ENCODE measurements at places on chromosomes 6 and 20.
A peak's percentile ranks its signal among the peaks of the same experiment; 100 is the strongest.

DNA sequence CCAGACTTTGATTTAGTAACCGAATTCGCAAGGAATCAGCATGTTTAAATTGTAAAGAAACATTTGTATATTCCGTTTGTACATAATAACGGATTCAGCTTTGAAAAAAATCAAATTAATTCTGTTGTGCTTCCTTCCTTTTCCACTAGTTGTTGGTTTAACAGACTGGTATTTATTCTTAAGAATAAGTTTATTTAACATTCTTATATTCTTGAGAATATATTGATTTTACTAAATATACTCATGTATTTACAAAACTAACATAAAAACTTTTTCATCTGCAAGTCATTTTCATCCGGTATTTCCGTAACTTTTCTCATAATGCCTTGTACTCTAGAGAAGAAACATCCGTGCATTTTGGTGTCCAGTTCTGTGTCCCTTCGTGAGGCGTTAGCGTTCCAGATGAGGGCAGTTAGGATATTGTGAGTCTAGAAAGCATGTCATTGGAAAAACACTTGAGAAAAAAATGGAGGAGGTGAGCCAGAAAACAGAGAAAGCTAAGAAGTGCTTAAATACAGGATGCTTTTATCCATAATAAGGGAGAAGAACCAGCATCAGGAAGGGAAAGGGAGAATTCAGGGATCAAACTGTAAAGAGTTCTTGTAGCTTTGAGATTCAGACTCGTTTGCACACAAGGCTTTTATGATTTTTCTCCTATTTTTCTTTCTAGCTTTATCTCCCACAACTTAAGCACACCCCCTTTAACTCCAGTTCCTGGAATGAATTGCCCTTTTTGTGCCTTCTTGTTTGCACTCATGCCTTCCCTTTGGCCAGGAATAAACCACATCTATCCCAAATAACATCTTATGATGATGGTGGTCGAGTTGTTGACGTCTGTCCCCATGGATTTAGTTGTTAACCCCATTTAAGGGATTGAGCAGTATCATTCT lies 1.8 kb downstream of the WRNIP1 start:
- no peak for DNase-seq

GRCh38 chr6:166423781-166424180 lies 41.0 kb upstream of the MPC1 start:
- no peak for DNase-seq

- DNase-seq: no peak
Measured at GRCh38 chr20:23657202-23657601, 19.4 kb upstream of the CST3 start.

DNA sequence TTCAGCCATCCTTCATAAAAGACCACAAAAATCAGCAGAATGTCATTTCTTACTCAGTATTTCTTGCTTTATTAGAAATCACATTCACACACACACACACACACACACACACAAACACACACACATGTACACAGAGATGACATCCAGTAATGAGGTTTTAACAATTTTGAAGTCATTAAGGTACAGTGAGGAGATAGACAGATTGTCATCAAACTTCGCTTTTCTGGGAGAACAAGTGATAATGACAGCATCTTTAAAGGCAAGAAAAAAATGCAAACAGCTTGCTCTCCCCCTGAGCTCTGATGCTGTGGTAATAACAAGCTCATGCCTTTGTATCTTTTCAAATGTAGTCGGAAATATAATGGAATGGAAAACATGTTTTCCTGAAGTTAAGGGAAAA lies 184.4 kb upstream of the RNF217 start:
- DNase-seq: no peak

- no peak for DNase-seq
Measured at GRCh38 chr6:64160486-64160885, 524.9 kb downstream of the PHF3 start.

GRCh38 chr6:9515633-9516606 lies 899.0 kb downstream of the TFAP2A start:
- DNase-seq: no peak

DNA sequence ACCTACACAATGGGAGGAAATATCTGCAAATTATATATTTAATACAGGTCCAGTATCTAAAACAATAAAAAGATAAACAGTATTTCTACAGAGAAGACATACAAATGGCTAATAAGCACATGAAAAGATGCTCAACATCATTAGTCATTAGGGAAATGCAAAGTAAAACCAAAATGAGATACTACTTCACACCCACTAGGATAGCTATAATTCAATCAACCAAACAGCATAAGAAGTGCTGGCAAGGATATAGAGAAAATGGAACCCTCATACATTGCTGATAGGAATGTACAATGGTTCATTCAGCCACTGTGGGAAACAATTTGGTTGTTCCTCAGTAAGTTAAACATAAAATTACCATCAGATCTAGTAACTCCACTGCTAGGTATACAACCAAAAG lies 48.7 kb downstream of the NUDT3 start:
- DNase-seq: no peak

DNA sequence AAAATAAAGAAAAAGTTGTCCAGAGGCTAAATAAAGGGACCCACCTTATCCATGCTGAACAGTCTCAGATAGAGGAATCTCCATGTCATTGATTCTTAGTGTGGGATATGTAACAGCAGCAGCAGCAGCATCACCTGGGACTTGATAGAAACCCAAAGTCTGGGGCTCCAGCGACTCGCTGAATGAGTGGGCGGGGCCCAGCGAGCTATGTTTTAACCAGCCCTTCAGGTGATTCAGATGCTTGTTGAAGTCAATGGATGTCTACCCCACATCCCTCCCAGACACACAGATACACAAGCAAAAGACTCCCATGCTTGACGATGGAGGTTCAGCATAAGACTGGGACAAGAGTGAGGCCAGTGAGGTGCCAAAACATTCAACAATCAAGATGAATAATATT lies 298.6 kb downstream of the UBE3D start:
- peak; percentile 22 for DNase-seq

- no peak for DNase-seq
Measured at GRCh38 chr6:53862662-53863462, 68.1 kb downstream of the LRRC1 start.

GRCh38 chr6:140857739-140858380 lies 1274.9 kb upstream of the GJE1 start:
- no peak for DNase-seq

DNA sequence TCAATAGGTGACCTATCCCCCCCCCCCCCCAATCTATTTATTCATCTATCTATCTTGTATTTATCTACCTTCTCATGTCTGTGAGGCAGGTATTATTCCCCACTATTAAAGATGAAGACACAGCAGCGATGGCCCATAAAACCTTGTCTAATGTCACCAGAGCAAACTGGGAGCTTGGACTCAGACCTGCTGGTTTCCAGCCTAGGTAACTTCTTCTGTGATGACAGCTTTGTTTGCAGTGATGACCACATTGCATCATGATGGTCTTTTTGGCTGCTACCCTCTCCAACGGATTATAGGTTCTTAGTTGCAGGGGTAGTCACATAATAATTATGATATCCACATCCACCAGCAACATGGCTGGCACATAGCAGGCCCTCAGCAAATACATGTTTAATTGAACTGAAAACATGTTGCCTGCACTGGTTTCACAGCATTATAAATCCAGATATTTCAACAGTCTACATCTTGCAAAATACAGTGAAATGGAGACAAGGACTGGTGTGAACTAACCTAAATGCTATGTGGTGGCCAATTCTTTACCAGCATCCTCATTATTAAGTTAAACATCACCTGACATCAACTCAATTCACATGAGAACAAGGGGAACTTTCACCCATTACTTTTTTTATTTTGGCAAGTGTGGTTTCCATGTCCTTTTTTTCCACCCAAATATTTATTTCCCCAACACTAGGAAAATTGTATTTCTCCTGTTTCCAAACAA lies 712.5 kb upstream of the NRSN1 start:
- DNase-seq: no peak

GRCh38 chr6:15631432-15631831 lies 31.4 kb downstream of the DTNBP1 start:
- no peak for DNase-seq

- no peak for DNase-seq
Measured at GRCh38 chr6:1127597-1128288, 184.2 kb upstream of the FOXQ1 start.

DNA sequence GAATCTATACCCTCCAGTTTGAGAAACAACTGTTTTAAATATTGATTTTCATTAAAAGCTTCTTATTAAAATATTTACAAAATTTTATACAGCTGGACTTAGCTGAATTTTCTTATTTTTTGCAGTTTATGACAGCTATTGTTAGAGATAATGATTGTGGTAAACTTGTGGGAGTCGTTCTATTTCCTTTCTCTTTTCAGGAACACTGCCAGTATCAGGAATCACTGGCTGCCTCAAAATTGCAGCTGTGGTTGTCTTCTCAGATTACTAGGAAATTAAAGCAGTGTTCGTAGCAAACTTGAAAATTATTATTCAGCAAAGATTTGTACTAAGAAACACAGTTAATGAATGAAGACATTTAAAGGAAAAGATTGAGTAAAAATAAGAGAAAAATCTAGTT lies 311.0 kb downstream of the CENPW start:
- no peak for DNase-seq

DNA sequence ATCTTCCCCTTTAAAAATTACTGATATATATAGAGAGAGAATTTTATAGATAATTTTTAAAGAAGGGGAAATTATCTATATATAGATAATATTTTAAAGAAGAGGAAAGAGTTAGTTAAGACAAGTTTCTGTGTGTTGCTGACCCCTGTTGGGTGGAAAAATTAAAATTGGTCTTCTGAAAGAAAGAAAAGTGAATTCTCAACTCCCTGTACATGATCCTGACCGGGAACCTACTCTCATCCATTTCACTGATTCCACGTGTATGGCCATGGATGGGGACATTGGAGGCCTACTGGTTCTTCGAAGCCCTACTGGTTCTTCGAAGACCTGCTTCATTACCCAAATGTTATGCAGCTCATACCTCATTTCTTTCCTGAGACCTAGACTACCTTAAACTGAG lies 53.0 kb upstream of the TCF21 start:
- DNase-seq: no peak

GRCh38 chr20:61134296-61135030 lies 117.6 kb upstream of the CDH4 start:
- DNase-seq: no peak

DNA sequence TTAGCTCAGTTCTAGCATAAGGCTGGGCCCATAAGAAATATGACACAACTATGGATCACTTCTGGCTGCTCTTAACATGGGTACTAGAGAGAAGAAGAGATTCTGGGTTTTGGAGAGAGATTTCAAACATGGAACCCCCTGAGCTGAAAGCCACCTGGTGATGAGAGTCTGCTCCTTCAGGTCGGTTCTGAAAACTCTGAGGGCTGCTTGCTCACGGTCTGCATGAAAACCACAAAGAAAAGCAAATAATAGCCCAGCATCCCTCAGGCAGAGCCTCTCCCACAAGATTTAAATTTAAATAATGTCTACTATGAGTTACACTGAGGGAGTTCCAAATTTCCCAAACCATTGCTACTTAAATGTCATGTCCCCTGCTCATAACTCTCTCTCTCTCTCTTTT lies 301.5 kb downstream of the BMP7 start:
- no peak for DNase-seq

GRCh38 chr6:26225848-26226578 lies 138.8 kb downstream of the HFE start:
- DNase-seq: no peak

DNA sequence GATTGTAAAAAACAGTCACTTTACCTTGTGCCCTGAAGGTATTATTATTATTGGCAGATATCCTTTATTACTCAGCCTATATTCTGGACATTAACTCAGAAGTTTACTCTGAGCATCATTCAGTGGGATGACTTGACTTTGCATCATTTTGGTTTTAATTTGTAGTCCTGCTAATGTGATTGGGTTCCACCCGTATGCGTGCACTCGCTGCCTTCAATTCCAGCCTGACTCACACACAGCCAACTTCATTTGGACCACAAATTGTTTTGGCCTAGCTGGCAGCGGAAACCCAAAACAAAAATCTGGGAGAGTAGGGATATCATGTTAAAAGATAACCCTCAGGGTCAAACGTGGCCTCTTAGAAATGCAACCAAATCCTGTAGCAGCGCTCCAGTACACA lies 704.4 kb upstream of the SLC35B3 start:
- DNase-seq: no peak

DNA sequence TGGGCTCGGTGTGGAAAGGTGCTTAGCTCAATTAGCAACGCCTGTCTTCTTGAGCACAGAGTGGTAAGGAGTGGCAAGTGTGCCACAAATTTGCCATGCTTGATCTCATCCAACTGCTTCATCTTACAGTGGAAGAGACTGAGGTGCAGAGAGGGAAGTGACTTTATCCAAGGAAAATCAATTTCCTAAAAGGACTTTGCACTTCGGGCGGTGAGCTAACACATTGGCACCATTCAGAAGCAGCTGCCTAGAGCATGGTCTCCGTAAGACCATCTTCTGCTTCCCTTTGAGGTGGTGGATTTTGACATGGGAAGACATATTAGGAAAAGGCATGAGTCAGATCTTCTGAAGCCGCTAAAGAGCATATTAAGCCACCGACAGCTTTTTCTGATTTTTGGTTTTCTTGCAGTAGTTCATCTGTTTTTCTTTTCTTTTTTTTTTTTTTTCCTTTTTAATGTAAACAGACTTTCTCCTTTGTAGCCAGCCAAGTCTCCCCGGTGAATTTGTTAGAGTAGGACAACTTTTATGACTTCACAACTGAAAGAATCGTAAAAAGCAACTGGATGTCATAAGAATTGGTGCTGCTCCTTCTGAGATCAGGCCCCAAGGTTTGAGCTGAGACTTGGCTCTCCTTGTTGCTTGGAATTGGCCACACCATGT lies 273.2 kb downstream of the CDC5L start:
- no peak for DNase-seq

GRCh38 chr6:166824146-166824879 lies 132.0 kb downstream of the RNASET2 start:
- DNase-seq: no peak

GRCh38 chr6:101883505-101883904 lies 490.0 kb downstream of the GRIK2 start:
- no peak for DNase-seq

DNA sequence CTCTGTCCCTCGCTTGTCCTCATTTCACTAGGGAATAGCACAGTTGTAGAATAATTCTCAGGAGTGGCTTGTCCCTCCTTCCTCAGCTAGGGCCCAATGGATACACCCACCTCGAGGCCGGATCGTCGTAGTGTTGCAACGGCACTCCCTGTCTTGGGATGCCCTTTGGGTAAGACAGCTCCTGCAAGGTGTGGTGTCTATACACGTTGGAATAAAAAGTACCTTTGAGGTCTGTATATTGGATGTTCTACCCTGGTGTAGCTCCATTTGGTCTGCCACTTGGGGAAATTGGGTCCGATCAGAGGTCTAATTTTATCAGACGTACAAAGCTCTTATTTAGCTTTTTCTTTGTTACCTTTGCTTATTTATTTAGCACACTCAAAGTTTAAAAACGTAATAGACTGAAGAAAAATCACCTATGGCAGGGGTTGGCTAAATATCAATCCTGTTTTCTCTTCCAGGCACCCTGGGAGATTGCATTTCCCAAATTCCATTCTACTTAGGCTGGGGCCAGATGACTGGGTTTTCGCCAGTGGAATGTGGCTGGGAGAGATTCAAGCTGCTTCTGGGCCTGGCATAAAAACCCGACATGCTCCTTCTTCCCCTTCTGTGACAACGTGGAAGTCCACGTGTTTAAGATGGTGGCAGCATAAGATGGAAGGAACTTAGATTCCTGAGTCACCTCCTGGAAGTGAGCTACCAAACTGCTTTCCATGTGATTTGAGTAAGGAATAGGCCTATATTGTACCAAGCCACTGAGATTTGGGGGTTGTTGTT lies 82.3 kb upstream of the CD83 start:
- DNase-seq: peak; percentile 31

GRCh38 chr6:168183613-168183970 lies 104.6 kb upstream of the FRMD1 start:
- no peak for DNase-seq

Data from left ventricle myocardium superior (tissue), 1 donor.